ENCODE measurements at places on chromosomes 12 and 14.

GRCh38 chr14:54566410-54567223 lies at the start of gene SAMD4A:
Gene SAMD4A, plus strand, starts transcription at chr14:54567128. Its CDS starts 789 bp downstream, at chr14:54567917.
- DNase-seq, result peak; percentile 57

DNA sequence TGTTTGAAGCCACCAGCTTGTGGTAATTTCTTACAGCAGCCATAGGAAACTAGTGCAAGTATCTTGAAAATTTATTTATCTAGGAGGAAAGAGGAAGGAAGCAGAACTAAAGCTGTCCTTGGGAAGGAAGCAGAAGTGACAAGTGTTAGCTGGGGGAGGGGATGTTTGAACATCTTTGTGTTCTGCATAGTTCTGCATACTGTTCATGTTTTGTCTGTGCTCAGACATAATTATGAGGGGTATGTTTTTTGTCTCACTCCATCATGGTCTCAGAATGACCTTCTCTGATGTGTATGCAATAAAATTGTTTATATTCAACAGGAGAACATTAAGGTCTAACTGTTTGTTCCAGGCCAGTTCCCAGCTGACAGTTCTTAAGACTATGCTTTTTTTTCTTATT lies 606.5 kb downstream of the GALC start:
- DNase-seq, result no peak

DNA sequence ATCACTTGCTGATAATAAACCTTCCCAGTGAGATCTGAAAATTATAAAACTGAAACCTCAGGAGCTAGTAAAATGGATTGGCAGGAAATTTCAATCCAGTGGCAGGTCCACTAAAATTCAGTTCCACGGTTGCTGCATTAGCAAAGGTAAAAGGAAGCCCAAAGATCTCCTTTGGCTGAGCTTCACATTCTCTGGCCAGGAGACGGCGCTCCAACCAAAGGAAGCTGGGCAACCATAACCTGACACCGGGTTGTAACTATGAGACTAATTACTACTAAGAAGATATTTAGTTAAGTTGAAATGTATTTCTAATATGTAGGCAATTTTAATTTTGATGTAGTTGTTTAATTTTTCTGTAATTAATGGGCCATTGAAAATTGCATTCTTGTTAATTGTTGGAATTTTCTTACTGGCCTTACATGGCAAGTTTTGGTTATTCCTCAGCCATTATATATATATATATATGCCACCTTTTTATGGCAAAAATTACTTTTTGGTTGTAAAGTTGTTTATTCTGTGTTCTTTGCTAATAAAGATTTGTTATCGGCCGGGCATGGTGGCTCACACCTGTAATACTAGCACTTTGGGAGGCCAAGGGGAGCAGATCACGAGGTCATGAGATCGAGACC lies 17.0 kb downstream of the OR8S1 start:
- peak; percentile 49 for DNase-seq

- no peak for DNase-seq
Observed at GRCh38 chr12:6046511-6047180, 77.8 kb downstream of the VWF start.

DNA sequence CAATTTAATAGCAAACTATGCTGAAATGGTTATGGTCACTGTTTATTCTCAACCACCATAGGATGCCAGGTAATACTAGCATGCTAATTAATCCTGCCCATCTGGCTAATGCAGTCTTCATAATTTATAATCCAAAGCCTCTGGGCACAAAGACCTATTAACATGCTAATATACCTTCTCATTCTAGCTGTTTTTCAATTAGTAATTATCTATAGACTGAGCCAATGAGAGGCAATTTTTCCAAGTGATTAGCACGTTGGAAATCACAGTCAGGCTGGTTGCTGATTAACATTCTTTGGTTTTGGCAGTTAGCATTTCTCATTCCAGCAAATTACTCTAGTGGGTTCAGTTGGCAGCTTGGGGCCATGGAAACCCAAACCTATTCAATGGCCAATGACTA lies 357.2 kb downstream of the SEC23A start:
- DNase-seq, result no peak

GRCh38 chr12:130482448-130482847 lies 144.8 kb downstream of the PIWIL1 start:
- DNase-seq, result no peak

DNA sequence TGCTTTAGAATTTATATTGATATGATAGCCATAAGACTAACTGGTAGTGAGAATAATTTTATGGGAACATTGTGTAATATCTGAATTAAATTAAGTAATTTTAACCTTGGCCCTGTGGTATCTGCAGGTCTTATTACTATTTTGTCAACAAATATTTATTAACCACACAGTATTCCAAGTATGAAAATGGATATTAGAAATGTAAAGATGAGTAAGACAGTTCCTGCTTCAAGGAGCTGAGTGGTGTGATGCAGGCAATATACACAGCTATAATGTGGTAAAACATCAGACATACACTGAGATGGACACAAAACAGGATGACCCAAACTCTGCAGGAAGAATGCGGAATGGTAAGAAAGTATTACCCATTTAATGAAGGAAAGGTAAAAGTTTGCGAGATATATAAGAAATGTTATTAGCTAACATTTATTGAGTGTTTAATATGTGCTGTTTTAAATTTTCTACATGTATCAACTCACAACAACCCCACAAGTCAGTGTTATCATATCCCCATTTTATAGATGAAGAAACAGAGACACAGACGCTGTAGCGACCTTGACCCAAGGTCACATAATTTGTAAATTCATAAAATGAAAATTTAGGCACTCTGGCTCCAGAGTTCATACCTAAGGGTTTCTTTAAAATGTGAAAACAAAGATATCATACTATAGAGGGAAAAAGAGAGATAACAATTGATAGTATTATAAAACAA lies 12.7 kb downstream of the ABCD2 start:
- DNase-seq, result no peak

DNA sequence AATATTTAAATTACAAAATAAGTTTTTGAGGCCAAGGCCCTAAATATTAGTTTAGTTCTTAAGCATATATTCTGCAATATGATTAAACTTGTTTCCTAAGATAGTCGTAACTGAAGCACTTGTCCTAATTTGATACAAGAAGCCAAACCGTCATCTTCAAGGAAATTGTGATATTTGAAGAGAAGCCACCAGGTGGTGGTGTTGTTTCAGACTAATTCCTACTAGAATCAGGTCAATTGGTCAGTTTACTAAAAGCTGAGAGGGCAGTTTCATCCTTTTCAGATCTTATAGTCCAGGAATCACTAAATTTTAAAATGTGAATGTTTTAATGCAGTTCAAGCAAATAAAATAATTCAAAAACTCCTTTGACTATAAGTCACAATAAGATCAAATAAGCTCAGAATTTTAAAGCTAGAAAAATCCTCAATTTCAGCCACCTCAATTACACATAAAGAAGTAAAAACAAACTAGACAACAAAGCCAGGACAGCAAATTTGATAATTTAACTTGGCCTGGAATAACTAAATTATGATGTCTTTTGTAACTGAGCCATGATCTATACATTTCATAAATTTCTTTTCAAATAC lies 7.1 kb upstream of the ARL1 start:
- DNase-seq, result peak; percentile 42

DNA sequence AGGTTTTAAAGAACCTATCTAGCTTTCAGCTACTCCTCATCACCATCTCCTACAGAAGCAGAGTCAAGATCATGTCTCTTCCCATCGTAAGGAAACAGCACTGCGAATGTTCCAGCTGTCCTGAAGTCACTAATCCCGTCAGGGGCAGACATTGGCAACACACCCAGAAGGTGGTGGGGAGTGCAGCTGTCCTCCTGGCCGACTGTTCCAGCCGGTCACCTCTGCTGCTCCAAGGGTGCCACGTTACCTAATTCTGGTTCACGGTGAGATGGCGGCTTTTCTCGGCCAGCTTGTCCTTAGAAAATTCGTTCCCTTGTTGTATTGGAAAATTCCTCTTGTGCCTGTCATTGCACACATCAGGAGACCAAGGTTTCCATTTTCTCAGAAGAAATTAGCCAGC lies 196.2 kb downstream of the ZFP36L1 start:
- DNase-seq, result no peak

DNA sequence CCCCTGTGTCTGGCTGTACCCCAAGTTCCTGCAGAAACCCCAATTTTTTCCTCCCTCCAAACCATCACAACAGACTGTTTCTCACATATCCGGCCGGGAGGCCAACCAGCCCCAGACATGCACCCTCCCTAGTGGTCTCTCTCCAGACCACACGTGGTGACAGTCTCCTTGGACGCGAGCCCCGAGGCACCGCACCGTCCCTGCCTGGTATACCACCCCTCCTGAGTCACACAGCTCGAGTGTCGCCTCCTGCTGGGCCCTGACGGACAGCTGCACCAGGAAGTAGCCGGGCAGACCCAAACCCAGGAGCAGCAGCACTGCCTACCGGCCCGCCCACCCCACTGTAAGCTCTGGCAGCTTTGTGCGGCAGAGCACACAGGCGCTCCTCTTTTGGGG lies 97.4 kb downstream of the RFLNA start:
- peak; percentile 47 for DNase-seq

DNA sequence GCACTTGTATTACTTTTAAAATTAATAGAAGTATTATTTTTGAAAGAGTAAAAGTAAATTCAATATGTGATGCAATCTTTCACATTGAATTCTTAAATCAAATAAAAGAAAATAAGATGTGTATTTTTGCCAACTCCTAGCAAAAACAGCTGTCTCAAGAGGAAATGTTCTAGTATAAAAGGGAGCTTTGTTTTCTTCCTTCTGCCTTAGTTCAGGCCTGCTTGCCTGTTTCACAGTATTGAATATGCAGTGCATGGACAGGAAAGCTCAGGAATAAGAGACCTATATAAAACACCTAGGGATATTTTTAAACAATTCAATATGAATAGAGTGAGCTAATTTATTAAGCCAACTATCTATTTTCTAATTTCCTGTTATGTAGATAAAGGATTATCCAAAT lies 294.8 kb upstream of the G2E3 start:
- no peak for DNase-seq

DNA sequence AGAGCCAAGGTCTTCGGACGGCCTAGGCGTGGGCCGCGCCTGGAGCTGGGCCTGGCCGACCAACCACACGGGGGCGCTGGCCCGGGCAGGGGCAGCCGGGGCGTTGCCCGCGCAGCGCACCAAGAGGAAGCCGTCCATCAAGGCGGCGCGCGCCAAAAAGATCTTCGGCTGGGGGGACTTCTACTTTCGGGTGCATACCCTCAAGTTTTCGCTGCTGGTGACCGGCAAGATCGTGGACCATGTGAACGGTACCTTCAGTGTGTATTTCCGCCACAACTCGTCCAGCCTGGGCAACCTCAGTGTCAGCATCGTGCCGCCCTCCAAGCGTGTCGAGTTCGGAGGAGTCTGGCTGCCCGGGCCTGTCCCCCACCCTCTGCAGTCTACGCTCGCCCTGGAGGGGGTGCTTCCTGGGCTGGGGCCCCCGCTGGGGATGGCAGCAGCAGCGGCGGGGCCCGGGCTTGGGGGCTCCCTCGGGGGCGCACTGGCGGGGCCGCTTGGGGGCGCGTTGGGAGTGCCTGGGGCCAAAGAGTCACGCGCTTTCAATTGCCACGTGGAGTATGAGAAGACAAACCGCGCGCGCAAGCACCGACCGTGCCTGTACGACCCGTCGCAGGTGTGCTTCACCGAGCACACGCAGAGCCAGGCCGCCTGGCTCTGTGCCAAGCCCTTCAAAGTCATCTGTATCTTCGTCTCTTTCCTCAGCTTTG lies 4.4 kb upstream of the SHMT2 start:
- peak; percentile 75 for DNase-seq

GRCh38 chr14:65195042-65195719 lies 92.9 kb upstream of the MAX start:
- DNase-seq, result no peak

GRCh38 chr14:96959992-96960391 lies 162.8 kb downstream of the VRK1 start:
- DNase-seq, result no peak

- no peak for DNase-seq
Observed at GRCh38 chr14:92759300-92759678, 10.9 kb upstream of the LGMN start.

Measured in CD4-positive, alpha-beta T cell treated with Interleukin-1 beta for 1 hour (primary cell).